Activated CD4-positive, alpha-beta T cell treated with anti-CD3 and anti-CD28 coated beads, Interleukin-2, Interleukin-4, amounts not matched to agents 100 ng/mL and 50 ng/mL, durations not matched to agents 16 hours and 8 hours (primary cell): ENCODE measurements at places on chromosomes 7 and 10.

DNA sequence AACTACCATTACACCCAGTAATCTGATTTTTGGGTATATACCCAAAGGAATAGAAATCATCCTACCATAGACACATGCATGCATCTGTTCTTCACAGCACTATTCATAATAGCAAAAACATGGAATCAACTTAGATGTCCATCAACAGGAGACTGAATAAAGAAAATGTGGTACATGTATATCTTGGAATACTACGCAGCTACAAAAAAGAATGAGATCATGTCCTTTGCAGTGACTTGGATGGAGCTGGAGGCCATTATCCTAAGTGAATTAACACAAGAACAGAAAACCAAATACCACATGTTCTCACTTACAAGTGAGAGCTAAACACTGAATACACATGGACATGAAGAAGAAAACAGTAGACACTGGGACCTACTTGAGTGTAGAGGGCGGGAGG is 254.9 kb downstream of the CACNA2D1 start:
- no peak for DNase-seq

DNA sequence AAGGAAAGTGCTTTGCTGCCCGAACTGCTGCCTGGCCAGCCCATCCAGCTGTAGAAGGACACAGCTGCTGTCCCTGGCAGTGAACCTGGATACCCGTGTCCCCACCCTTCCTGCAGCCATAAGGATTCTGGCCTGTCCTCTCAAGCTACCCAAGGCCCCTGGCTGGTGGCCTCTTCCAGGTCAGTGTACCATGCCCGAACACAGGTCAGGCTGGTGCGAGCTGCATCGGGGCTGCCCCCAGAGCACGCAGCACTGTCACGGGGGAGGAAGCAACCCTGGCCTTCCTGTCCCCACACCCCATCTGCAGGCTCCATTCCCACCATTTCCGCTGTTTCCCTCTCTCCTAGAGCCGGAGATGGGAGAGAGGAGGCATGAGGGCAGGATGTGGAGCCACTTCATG is 30.5 kb upstream of the PWWP2B start:
- DNase-seq = no peak

DNA sequence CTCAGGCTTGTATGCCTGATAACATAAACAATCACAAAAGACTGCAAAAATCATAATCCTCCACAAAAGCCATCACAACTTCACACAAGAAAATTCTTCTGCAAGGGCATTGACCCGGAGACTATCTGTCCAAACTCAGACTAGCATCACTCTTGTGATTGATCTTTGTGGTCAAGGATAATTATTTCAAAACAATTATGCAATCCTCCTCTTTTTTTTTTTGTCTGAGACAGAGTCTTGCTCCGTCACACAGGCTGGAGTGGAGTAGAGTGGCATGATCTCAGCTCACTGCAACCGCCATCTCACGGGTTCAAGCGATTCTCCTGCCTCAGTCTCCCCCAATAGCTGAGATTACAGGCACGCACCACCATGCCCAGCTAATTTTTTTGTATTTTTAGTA is 22.2 kb downstream of the CDNF start:
- no peak for DNase-seq

DNA sequence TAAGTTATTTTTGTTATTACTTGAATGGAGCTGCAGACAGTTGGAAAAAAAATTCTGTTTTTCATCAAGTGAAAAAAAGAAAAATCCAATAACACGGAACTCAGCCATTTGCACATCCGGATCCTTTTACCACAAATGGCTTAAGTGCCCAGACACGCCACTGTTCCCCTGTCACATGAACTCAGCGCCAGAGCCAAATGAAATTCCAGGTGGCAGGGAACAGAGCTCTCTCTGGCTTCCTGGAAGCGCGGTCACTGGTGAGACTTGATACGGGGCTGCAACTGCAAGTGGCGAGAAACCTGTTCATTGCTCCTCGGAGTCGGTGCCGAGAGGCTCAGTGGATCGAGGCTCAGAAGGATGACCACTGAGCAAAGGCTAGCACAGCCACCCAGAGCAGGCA is 60.8 kb upstream of the NPTX2 start:
- DNase-seq = no peak

DNA sequence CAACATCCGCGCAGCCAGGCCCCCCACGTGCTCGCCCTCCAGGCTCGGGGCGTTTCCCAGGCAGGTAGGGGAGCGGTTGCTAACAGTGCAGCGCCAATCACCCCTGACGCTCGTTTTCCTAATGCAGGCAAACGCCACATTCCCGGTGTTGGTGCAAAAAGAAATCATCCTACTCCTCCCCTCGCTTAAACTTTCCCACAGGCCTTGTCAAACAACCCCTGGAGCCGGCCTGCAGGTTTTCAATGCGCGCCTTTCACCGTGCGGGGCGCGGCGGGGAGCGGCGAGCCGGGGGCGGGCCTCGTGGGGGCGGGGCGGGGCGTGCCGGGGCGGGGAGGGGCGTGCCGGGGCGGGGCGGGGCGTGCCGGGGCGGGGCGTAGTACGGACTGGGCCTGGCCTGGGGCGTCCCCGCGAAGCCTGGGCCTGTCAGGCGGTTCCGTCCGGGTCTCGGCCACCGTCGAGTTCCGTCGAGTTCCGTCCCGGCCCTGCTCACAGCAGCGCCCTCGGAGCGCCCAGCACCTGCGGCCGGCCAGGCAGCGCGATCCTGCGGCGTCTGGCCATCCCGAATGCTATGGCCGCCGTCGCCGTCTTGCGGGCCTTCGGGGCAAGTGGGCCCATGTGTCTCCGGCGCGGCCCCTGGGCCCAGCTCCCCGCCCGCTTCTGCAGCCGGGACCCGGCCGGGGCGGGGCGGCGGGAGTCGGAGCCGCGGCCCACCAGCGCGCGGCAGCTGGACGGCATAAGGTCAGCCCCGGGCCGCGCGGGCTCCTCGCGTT is at the start of gene ECHDC3:
Gene ECHDC3 (plus strand): TSS at position 374 of the 770 bp plus-strand sequence. CDS start 195 bp downstream, at position 569.
- DNase-seq = peak; percentile 4

GRCh38 chr7:65966146-65966545 is 15.9 kb downstream of the GUSB start:
- DNase-seq = no peak

DNA sequence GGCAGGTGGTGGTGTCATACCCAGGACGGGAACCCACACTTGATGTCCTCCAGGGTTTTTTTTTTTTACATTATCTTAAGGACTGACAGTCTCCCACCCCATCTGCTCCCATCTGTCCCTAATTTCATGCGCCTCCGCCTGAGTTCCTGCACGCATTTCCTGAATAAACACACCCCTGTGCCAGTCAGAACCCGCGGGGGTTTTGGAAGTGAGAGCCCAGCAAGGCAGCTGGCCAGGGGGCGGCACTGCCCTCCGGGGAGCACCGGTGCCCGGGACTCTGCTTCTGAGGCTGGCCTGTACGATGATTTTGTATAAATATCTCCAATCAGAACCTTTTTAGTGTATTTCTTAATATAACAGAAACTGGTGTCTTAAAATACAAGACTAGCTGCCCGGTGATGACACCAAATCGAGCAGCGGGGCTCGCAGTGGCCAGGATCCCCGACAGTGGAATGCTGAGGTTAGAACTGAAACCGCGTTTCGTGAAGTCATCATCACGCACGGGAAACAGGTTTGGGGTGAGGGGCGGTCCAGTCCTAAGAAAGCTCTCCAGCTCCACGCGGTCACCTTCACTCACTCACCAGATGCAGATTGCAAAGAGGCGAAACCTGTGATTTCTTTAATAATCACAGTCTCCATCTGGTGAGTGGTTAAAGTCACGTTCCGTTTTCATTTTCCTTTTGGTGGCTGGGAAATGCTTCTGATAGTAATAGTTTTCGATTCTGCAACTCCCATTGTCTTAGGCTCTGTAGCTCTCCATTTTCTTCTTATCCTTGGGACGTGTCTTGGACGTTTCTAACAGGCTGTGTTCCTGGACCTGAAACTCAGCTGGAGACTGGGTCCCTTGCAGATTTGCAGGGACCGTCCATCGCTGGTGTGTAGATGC is 19.7 kb downstream of the BNIP3 start:
- DNase-seq = no peak

- no peak for DNase-seq
Observed at GRCh38 chr7:30159163-30159562, 24.4 kb downstream of the MTURN start.

DNA sequence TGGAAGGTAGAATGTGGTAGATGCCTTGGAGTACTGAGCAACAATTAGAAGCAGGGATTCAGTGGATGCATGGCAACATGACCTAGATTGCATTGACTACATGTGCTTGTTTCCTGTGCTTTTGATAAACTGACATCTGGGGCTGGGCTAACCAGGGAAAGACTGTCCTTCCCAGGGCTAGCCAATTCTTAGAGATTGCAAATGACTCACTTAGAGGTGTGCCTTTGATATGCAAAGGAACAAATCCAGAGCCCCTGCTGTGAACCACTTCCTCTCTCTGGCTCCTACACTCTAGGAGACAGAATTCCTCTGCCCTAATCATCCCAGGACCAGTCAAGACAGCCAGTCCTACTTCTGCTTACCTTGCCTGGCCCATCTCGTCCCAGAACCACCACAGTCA is 651.5 kb downstream of the LRMDA start:
- DNase-seq = no peak

- no peak for DNase-seq
Observed at GRCh38 chr7:88310956-88311674, 4.4 kb upstream of the STEAP4 start.

GRCh38 chr10:11870461-11870780 is 47.3 kb downstream of the PROSER2 start:
- DNase-seq = no peak

- DNase-seq = no peak
Observed at GRCh38 chr7:92717623-92717992, 118.8 kb downstream of the CDK6 start.

- no peak for DNase-seq
Observed at GRCh38 chr10:9796564-9796963, 1221.1 kb upstream of the CELF2 start.

DNA sequence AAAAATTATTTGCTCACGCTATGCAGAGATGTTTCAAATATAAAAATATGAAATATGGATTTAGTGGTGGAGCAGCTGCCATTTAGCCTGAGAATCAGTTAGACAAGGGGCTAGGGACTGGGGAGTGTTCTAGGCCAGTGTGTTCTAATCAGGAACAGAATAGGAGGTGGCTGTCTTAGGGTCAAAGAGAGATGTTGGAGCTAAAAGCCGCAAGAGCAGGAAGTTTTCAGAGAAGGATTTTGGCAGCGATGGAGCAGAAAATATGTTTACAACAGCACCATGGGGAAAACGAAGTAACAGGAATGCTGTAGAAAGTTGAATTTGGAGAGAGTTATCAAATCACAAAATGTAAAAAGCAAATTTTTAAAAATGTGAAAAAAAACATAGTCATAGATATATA is 314.0 kb upstream of the SEMA3A start:
- no peak for DNase-seq

GRCh38 chr10:7707102-7707501 is 4.0 kb downstream of the ITIH2 start:
- DNase-seq = no peak

DNA sequence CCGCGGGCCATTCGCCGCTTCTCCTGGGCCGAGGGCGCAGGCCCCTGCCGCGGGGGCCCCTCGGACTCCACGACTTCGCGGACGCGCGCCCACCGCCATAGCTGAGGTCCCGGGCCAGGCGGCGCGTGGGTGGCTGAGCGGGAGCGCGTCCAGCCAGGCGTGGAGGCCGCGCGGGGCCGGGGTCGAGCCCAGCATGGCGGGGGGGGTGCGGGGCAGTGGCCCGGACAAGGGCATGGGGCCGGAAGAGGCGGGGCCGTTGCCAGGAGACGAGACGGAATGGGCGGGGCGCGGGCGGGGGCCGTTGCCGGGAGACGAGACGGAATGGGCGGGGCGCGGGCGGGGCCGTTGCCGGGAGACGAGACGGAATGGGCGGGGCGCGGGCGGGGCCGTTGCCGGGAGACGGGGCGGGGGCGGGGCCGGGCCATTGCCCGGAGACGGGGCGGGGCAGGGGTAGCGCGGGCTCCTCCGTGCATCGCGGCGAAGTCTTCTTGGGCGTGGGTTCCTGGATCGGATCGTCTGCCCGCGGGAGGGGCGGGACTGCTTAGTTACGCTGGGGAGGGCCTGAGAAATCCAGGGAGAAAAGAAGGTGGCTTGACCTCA is 14.8 kb downstream of the ADAM8 start:
- peak; percentile 84 for DNase-seq

GRCh38 chr7:158730383-158731346 is 26.1 kb upstream of the NCAPG2 start:
- DNase-seq = no peak

GRCh38 chr10:70494966-70495365 is 16.4 kb downstream of the PALD1 start:
- DNase-seq = peak; percentile 2

GRCh38 chr10:110695539-110695886 is 51.4 kb downstream of the RBM20 start:
- no peak for DNase-seq

DNA sequence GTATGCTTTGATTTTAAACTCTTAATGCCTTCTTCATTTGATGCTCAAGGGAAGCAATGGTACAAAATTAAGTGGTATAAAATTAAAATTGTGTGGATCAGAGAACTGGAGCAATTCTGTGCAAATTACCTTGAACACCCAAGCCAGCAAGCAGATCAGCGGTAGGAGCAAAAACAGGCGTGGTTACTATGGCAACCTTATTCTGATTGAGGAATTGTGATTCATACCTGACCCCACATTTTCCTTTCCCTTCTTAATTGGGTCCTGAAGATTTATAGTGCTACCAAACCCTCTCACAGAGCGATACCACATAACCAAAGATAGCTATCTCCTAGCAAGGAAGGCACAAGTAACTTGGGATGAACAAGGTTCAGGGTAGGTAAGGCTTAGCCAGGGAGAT is 72.5 kb upstream of the FZD1 start:
- DNase-seq = no peak

GRCh38 chr7:42198974-42199668 is 37.9 kb downstream of the GLI3 start:
- DNase-seq = no peak

GRCh38 chr7:7668706-7669105 is 28.2 kb downstream of the UMAD1 start:
- DNase-seq = no peak

- no peak for DNase-seq
Observed at GRCh38 chr7:103538964-103539709, 93.1 kb upstream of the SLC26A5 start.

GRCh38 chr10:29239569-29240472 is 49.0 kb upstream of the LYZL1 start:
- no peak for DNase-seq

DNA sequence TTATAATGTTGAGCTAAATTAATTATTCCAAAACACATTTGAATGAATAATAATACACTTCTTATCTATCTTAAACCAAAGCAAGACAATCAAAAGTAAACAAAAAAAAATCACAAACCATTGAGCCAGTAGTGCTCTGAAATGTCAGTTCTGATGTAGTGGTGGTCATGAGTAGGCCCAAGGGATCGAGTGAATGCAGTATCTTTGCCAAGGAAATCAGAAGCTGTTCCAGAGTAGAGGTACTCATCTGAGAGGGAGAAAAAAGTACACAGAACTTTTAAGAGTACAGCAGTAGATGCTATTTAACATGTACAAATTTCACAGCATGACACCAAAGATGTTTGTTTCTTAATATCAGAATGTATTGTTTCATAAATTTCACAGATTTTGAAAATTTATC is 121.5 kb downstream of the SEMA3D start:
- DNase-seq = no peak
